ENCODE measurements at places on chromosomes 13 and 19.

DNA sequence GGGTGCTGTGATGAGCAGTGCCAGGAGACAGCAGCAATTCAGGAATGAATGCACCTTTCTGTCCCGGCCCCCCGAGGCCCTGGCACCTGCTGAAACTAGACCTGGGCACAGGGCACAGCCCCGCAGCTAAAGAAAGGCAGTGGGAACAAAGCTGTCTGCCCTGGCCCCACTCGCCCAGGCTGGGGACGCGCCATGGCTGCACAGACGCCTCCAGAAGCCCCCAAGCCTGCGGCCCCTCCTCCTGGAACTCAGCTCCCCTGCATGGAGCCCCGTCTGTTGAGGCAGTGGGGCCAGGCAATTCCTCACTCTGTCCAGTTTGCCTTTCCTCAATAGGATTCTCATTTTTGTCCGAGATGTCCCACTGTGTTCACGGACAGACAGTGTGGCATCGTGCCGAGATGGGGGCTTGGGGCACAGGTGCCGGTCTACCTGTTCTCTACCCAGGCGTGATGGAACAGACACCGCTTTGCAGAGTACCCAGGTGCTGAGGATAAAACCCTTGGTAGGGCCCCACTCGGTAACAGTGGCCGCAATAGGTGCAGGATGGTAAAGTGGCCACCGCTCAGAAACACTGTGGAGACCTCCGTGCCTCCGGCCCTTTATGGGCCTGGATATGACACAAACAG, 146.5 kb upstream of the SOX1 start:
- H3K27me3 ChIP-seq = peaks cover 7% of the 10 kb centered on the region
- no peak for DNase-seq
- no peaks in the 10 kb centered on the region for H3K4me1 ChIP-seq

DNA sequence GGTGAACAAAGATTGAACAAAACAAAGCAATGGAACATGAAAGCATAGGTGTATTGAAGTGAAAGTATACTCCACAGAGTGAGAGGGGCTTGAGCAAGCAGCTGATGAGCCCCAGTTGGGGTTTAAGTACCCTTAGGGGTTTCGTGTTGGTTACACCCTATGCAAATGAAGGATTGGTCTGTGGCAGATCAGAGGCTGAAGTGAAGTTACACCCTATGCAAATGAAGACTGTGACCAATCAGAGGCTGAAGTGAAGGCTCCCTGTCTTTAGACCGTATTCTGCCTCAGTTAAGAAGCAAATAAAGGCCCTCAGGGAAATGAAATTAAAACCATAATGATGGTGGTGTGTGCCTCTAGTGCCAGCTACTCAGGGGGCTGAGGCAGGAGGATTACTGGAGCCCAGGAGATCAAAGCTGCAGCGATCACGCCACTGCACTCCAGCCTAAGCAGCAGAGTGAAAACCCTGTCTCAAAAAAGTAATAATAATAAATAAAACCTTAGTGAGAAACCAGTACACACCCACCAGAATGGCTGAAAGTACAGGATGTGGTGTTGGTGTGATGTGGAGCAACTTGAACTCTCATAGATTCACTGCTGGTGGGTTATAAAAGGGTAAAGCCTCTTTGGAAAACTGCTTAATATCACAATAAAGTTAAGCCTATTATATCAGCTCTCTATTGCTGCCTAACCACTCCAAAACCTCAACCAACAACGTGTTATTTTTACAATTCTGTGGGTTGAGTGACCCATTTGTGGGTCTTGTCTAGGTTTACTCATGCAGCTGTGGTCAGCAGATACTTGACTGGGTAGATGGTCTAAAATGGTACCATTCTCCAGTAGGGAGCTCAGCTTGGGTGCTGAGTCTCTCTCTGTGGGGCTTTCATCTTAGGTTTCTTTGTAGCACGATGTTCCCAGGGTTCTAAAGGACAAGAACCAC, 12.8 kb upstream of the UPF3A start:
- peaks cover 12% of the 10 kb centered on the region for H3K4me1 ChIP-seq
- H3K4me3 ChIP-seq = no peak overlapping the region
- H3K27ac ChIP-seq = peak overlapping the region; percentile 59
- H3K27me3 ChIP-seq = no peaks in the 10 kb centered on the region

- H3K27ac ChIP-seq = peak within 1 kb of the TSS; percentile 91
- H3K27me3 ChIP-seq = no peaks in the 10 kb centered on the region
- DNase-seq = peak; percentile 96
- H3K4me3 ChIP-seq = peak within 1 kb of the TSS; percentile 93
- H3K36me3 ChIP-seq = peaks cover 25% of the 10 kb centered on the region
- peaks cover 30% of the 10 kb centered on the region for H3K4me1 ChIP-seq
These were observed at the start of gene ZNF816 for GRCh38 chr19:52962394-52963246. ZNF816 (minus strand) TSS chr19:52962881; CDS start chr19:52956089, 6,792 bp downstream.

GRCh38 chr13:76816394-76816793, 69.8 kb downstream of the KCTD12 start:
- H3K36me3 ChIP-seq = no peaks in the 10 kb centered on the region
- H3K27me3 ChIP-seq = peaks cover 9% of the 10 kb centered on the region
- no peak overlapping the region for H3K27ac ChIP-seq
- no peak for DNase-seq
- H3K4me3 ChIP-seq = no peak overlapping the region

GRCh38 chr19:29843180-29844051, 31.6 kb downstream of the CCNE1 start:
- H3K27ac ChIP-seq = no peak overlapping the region
- peaks cover 4% of the 10 kb centered on the region for H3K4me1 ChIP-seq
- no peaks in the 10 kb centered on the region for H3K36me3 ChIP-seq
- DNase-seq = no peak

- H3K27me3 ChIP-seq = no peaks in the 10 kb centered on the region
- peaks cover 57% of the 10 kb centered on the region for H3K36me3 ChIP-seq
- no peak overlapping the region for H3K4me3 ChIP-seq
- peak overlapping the region; percentile 90 for H3K27ac ChIP-seq
These were observed 12.1 kb upstream of the GPR4 start for GRCh38 chr19:45613926-45614725.

DNA sequence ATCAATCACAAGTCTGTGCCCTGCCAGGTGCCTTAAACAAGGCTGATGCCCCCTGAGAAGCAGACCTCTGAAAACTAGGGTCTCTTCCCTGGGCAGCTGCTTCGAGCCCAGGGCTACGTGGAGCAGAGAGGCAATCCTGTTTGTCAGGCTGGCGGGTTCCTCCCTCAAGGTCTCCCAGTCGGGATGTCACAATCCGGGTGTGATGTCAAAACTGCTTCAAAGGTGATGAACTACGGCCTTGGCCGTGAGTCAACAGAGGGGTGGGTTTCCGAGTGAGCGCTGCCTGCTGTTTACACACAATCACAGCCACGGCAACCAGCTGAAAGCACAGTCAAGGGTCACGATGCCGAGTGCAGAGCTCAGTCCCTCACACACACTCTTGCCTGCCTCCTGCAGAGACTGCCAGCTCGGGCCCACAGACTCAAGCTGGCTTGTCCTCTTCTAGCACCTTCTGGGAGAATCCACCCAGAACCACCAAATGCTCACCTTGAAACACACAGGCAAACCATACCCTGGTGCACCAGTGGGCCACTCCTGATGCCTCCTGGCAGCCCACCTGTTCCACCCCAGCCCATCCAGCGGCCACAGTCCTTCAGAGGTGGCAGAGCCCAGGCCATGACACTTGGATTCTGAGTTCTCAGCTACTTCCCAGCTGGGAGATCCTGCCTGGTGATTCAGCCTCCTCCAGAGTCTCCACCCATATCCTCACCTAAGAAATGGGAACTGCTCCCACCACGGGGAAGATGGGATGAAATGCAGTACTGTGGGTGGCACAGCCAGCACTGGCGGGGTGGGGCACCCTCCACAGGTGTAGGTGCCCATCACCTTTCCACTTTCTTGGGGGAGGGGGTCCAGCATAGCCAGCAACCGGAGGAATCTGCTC, 6.8 kb downstream of the ELL start:
- H3K36me3 ChIP-seq = no peaks in the 10 kb centered on the region
- no peak overlapping the region for H3K4me3 ChIP-seq
- no peak for DNase-seq

GRCh38 chr19:49408816-49409440, 14.3 kb downstream of the PTH2 start:
- H3K4me1 ChIP-seq = peaks cover 42% of the 10 kb centered on the region
- DNase-seq = no peak
- H3K36me3 ChIP-seq = no peaks in the 10 kb centered on the region
- peak overlapping the region; percentile 44 for H3K4me3 ChIP-seq
- peak overlapping the region; percentile 89 for H3K27ac ChIP-seq
